Effector memory CD8-positive, alpha-beta T cell (primary cell): ENCODE measurements at places on chromosomes 12 and 14.

DNA sequence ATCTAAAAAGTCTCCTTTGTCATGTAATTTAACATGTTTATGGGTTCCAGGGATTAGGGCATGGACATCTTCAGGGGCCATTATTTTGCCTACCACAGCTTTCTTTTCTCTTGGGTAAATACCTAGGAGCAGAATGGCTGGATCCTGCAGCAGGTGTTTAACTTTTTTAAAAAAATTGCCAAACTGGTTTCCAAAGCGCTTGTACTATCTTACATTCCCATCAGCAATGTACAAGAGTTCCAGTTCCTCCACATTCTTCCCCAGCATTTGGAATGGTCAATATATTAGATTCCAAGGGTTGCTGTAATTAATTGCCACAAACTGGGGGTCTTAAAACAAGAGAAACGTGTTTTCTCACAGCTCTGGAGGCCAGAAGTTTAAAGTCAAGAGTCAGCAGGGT lies 27.7 kb upstream of the MYL2 start:
- H3K4me1 ChIP-seq = no peaks in the 10 kb centered on the region
- H3K27me3 ChIP-seq = peaks cover 6% of the 10 kb centered on the region
- H3K36me3 ChIP-seq = no peaks in the 10 kb centered on the region
- H3K4me3 ChIP-seq = no peak overlapping the region
- no peak overlapping the region for H3K27ac ChIP-seq

DNA sequence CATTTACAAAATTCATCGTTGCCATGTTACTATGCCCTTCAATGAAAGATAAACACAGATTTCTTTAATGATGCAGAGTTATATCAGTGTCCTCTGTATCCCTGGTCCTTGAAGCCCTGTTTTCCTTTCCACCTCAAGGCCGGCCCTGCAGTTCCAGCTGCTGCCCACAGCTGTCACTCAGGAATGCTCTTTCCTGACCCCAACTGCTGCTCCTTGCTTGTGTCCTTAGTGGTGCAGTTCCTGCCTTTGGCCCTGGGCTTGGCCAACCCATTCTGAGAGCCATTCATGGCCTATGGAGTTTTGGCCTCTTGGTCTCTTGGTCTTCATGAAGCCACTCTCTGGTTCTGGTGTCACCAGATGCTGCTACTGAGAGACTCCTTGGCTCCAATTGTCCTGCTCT lies 93.1 kb downstream of the GAS2L3 start:
- DNase-seq = no peak
- H3K27me3 ChIP-seq = peaks cover 9% of the 10 kb centered on the region
- H3K27ac ChIP-seq = no peak overlapping the region
- no peak overlapping the region for H3K4me3 ChIP-seq
- H3K4me1 ChIP-seq = no peaks in the 10 kb centered on the region
- no peaks in the 10 kb centered on the region for H3K36me3 ChIP-seq

DNA sequence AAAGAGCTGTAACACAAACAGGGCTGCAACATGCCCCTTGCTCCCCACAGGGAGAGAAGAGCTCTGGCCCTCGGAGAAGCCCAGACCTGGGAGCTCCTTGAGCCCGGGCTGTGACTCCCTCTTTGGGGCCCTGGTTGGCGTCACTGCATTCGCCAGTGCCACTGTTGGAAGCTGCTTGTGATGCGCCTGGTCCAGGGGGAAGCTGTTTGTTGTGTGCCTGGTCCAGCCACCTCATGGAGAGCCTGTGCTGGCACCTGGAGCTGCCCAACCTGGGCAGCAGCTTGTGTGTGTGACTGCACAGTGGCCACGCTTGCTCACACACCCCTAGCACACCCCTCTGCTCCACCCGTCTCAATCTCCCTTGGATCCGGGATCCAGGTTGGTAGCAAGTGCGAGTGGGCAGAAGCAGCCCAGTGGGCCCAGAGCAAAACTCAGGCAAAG lies 49.5 kb downstream of the A2M start:
- H3K27me3 ChIP-seq = no peaks in the 10 kb centered on the region
- H3K36me3 ChIP-seq = peaks cover 22% of the 10 kb centered on the region
- H3K4me3 ChIP-seq = no peak overlapping the region
- peak overlapping the region; percentile 56 for H3K27ac ChIP-seq
- peaks cover 7% of the 10 kb centered on the region for H3K4me1 ChIP-seq
- DNase-seq = no peak

- DNase-seq = no peak
- H3K4me1 ChIP-seq = peaks cover 21% of the 10 kb centered on the region
- peak overlapping the region; percentile 84 for H3K4me3 ChIP-seq
- peaks cover 24% of the 10 kb centered on the region for H3K27me3 ChIP-seq
- peaks cover 3% of the 10 kb centered on the region for H3K36me3 ChIP-seq
- H3K27ac ChIP-seq = peak overlapping the region; percentile 72
These were observed 41.6 kb upstream of the CAPRIN2 start for GRCh38 chr12:30796313-30796780.

DNA sequence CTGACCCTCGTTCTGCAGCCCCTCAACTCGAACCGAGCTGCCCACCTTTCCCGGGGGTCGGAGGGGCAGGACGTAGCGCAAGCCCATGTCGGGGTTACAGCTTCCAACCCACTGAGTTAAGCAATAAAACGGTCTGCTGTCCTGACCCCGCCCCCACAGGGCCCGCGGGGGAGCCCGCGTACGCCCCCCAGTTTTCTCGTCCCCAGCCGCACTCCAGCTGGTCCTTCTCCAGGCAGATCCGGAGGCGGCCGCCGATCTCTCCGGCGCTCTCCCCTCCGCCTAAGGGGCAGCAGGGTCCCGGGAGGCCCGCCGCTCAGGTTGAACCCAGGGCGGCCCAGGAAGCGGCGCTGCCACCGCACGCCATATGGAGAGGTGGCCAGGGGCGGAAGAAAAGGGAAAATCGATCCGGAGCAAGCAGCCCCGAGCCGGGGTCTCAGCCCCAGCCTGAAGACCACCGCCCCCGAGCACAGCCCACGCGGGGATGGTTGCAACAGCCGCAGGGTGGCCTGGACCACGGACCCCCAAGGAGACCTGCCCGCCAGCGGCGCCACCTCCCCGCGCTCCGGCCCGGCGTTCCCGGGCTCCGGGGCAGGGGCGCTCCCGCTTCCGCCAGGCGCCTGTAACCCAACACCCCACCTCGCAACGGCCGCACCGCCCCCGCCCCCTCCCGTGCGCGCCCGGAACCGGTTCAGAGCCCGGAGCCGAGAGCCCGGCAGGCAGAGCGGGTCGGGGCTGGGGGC lies 760 bp downstream of the ACTN1 start:
- H3K4me3 ChIP-seq = peak overlapping the region; percentile 82
- H3K4me1 ChIP-seq = peaks cover 12% of the 10 kb centered on the region
- no peaks in the 10 kb centered on the region for H3K36me3 ChIP-seq
- peak overlapping the region; percentile 33 for H3K27ac ChIP-seq
- H3K27me3 ChIP-seq = no peaks in the 10 kb centered on the region

DNA sequence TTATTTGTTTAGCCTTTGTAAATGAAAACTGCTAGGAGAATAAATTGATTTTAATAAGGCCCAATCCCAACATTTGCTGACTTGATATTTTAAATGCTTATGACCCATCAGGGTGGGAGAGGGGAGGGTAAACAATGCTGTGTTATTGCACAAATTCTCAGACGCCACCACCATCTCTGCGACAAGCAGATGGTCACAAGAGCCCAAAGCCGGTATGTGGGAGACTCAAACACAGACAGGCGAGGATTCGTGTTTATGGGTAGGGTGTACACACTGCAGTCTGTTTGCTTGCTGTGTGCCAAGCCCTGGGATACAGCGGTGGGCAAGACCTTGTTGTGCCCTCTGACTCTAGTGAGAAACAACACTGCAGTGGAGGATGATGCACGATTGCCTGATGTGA lies 39.2 kb upstream of the PWP1 start:
- peaks cover 10% of the 10 kb centered on the region for H3K36me3 ChIP-seq
- no peak for DNase-seq
- no peak overlapping the region for H3K4me3 ChIP-seq
- H3K4me1 ChIP-seq = no peaks in the 10 kb centered on the region
- H3K27ac ChIP-seq = no peak overlapping the region
- H3K27me3 ChIP-seq = no peaks in the 10 kb centered on the region

- H3K27ac ChIP-seq = no peak overlapping the region
- H3K4me3 ChIP-seq = no peak overlapping the region
- peaks cover 38% of the 10 kb centered on the region for H3K27me3 ChIP-seq
- no peak for DNase-seq
- no peaks in the 10 kb centered on the region for H3K4me1 ChIP-seq
- no peaks in the 10 kb centered on the region for H3K36me3 ChIP-seq
These were observed 76.0 kb upstream of the CAPRIN2 start for GRCh38 chr12:30830751-30831150.
